Tongue (tissue), 3 donors: ENCODE measurements at places on chromosomes 3 and 15.

DNA sequence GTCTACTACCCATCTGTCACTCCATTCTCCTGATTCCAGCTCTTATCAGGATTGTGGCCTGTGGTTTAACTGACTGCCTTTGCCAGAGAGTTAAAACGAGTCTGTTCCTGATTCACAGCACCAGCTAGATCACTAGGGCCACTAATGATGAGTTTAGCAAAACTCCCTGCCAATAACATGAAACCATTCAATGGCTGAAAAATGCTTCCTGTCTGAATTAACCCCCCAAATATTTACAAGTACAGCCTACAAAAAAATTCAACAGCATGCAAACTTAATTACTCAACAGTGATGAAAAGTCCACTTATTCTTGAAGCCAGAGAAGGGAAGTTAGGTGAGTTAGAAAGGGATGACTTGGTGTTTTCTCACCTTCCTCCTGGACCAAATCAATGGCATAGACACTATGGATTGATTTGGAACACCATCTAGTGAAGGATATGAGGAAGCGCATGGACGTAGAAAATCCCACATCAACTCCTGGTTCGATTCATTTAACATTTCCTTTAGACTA lies 141.4 kb downstream of the TGFBR2 start:
- peak; percentile 62 for DNase-seq

- no peak for DNase-seq
These were observed 5.3 kb downstream of the MAP2K5 start for GRCh38 chr15:67547836-67548235.

GRCh38 chr3:71503525-71504249 lies 79.8 kb downstream of the FOXP1 start:
- no peak for DNase-seq

DNA sequence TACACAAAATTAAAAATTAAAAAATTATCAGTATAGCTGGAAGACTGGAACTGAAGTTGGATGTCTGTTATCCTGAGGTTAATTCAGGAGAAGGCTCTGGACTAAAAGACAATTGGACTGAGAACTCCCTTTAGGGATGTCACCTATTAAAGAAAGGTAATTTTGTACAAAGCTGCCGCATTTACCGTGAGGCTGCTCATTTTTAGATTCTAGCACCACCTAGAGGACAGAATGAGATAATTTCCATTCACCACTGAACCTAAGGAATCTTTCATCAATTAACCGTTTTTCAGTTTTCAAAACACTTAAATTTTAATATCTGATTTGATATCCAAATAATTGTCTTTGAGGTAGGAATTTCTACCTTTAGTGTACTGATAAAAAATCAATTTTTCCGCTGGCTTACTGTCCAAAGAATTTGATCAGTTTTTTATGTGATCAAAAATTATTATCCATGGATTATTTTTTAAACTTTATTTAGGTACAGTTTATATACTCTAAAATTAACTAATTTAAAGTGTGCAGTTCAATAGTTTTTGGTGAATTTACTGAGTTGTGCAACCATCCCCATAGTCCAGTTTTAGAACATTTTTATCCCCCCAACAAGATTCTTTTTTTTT lies 106.7 kb upstream of the TNIK start:
- peak; percentile 73 for DNase-seq
